ENCODE measurements at places on chromosomes 5 and 9.

DNA sequence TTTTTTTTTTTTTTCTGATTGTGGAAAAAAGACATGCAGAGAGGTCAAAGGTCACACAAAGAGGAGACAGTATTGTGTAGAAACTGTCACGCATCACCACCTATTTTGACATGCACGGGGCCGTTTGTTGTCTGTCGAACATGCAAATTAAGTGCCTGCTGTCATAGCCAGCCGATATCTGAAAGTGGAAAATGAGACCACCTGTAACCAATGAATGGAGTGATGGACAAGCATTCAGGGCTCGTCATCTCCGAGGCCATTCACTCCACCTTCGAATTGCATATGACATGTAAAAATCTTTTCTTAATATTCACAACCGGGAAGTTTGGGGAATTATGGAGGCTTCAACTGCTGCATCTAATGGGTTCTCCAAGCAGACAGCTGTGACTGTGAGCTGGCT lies 512.2 kb upstream of the ADAMTS16 start:
- DNase-seq: no peak

DNA sequence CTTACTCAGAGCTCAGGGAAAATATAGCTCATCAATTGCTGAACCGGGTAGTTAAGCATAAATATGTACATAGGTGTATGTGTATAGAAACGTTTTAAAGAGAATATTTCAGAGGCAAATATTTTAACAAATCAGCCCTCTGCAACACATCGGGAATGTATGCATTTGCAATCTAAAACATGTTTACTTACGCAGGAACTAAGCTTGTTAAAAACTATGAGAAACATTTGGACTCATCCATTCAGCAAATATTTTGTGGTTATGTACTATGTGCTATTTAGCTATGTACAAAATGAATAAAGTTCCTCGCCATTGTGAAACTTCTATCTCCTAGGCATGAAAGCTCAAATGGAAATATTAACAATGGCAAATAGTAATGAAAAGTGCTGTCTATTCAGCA lies 469.9 kb downstream of the ARHGEF28 start:
- no peak for DNase-seq

- DNase-seq: no peak
Observed at GRCh38 chr5:78716206-78716605, 67.6 kb upstream of the LHFPL2 start.

DNA sequence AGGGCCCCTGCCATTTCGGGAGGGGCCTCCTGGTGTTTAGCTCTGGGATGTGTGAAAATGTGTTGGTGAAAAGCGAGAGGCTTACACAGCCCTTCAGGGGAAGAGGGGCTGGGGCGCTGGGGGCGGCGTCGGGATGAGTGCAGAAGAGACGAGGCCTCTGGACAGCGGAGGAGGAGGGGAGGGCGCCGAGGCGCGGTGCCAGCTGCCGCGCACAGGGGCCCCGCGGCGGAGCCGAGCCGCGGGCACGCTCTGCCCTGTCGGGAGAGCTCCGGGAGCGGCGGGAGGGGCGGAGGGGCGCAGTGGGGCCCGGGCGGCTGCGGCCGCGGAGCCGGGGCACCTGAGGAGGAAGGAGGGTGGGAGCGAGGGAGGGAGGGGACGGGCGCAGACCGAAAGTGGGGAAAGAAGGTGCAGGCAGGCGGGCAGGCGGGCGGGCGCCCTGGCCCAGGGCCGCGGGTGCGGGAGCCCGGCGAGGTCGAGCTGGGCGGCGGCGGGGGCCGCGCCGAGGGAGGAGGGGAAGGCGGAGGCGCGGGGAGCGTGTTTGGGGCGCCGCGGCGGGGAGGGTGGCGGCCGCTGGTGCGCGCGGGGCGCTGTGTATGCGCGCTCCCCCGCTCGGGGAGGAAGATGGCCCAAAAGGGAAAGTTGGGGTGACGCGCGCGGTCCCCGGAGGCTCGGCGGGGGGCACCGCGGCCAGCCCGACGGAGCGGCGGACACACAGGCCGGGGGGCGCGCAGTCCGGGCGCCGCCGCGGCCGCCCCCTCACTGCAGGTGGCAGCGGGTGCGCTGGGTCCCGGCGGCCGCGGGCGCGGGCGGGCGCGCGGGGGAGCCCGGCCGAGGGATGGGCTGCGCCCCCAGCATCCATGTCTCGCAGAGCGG lies at the start of gene PDE8B:
TSS of gene PDE8B (plus strand) at position 590 of the 873 bp plus-strand sequence. CDS start at position 836, 246 bp downstream.
- DNase-seq: no peak

DNA sequence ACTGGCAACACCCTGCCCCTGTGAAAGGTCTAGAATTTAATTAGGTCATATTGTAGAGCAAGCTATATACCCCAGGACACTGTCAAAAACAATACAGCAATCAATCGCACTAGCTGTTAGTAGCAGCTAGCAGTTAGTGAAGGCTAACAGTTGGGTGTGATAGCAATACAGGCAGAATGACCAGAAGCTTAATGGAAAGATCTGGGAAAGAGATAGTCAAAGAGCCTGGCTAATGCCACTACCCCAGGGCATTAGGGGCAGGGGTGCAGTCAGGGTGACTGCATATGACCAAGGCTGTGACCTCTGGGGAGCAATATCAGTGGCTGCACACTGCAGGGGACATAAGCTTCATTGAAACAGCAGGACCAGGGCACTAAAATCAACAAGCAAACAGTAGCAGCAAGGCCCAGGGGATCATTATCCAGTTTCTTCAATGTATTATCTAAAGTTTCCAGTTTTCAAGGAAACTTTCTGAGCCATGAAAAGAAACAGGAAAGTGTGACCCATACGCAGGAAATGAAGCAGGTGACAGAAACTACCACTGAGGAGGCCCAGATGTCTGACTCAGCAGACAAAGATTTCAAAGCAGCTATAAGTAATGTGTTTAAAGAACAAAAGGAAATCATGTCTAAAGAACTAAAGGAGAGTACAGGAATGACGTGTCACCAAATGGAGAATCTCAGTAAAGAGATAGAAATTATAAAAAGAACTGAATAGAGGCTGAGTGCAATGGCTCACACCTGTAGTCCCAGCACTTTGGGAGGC lies 82.4 kb downstream of the ZNF354C start:
- no peak for DNase-seq

GRCh38 chr5:124605541-124605940 lies 140.9 kb downstream of the ZNF608 start:
- DNase-seq: no peak

DNA sequence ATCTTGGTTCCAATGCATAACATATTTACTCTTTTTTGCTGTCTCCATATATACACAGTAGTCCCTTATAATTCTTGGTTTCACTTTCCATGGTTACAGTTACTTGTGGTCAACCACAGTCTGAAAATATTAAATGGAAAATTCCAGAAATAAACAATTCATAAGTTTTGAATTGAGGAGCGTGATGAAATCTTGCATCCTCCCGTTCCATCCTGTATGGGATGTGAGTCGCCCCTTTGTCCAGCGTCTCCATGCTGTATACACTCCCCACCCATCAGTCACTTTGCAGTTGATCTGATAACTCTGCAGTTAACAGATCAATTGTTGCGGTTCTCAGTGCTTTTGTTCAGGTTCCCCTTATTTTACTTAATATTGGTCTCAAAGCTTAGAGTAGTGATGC lies 11.5 kb upstream of the FAF2 start:
- no peak for DNase-seq

DNA sequence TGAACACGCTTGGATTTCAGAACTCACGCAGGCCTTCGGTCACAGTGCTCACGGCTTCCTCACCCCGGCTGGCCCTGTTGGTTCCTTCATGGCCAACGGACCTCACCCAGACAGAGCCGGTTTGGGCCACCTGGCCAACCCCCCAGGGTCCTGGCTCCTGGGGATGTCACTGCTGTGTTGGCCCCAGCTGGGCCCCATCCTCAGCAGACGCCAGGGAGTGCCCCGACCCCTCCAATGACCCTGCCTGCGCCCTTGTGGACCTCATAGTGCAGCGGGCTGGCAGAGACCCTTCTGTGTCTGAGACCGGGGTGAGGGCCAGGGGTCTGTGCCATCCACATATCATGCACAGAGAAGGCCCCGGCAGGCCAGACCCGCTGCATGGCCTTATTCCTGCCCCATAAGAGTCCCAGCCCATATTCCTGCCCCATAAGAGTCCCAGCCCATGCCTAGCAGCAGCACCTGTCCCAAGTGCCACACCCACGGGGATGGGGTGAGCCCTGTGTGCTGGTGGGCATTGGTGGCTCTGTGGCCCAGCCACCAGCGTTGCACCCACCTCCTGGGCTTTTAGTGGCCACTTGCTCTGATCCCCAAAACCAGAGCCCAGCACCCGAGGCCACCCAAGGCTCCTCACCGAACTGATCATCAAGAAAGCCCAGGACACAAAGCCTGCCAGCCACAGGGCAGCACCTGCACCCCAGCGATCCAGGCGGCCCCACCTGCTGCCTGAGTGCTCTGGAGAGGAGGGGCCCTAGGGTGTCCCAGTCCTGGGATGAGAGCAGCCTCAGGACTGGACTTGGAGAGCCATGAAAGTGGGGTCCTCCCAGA lies 1.3 kb upstream of the LPCAT1 start:
- peak; percentile 3 for DNase-seq

DNA sequence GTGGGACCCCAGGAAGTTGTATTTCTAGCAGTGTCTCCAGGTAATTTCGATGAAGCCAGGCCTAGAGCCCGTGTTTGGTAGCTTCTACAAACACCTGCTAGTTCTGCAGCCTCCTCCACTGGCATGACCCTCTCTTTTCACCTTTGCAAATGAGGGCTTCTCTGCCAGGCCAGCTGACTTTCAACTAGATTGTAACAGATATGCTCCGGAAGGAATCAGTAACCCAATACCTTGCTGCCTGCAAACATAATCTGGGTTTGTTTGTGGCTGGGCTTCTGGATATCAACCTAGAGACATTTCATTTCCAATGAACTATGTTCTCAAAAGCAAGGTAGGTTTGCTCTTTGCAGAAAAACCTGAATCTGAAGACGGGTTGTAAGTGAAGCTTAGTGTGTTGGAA lies 354.8 kb downstream of the DMRT2 start:
- no peak for DNase-seq

DNA sequence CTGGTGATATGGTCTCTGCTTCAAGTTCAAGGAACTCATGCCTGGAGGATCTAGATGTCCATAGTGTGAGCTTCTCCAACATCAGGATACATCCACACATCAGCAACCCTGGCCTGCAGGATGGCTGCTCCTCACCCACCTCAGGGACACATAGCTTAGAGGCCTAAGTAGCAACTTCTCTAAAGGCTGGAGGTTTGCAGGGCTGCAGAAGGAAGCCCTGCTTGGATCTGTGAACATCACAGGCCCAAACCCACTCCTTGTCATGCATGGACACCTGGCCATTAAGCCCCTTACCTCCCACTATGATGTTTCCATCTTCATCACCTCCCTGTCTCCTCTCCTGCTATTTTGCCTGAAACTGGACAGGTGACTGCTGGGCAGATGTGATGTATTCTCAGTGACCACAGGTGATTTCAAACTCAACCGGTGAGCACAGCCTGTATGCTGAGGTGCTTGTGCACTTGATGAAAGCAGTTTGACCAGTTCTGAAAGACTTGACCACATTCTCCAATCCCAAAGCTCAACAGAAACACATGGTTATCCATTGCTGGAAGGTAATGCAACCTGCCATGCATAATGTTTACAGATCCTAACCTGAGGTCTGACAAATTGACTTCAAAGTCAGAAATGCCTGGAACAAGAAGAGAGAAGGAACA lies 205.2 kb downstream of the FSTL4 start:
- no peak for DNase-seq

GRCh38 chr5:98781964-98782363 lies 8.5 kb downstream of the RGMB start:
- DNase-seq: no peak

Measured in activated T-helper 1 cell treated with anti-CD3 and anti-CD28 coated beads, Interleukin-2, amount 50 U/mL, for 16 hours (primary cell).